Panc1 (cell line): ENCODE measurements at places on chromosomes 11 and 22. TPM values are rescaled to one million over a fixed set of nuclear protein-coding genes. Genes with fewer than 3 reads are reported as not detected.

DNA sequence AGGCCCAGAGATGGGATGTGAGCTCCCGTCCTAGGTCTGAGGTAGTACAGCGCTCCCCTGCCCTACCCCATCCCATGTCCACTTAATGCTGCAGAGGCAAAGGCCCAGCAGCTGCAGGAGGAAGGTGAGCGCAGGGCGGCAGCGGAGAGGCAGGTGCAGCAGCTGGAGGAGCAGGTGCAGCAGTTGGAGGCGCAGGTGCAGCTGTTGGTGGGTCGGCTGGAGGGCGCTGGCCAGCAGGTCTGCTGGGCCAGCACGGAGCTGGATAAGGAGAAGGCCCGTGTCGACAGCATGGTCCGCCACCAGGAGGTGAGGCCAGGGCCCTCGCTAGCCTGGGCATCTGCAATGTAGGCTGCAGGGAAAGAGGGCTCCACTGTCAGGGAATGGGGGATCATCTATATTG is 15.2 kb downstream of the CCDC157 start:
- DNase-seq = no peak

- no peak for DNase-seq
These were observed 148.5 kb downstream of the NAV2 start for GRCh38 chr11:19861171-19861570.

FOSL1 gene
- 186 TPM for total RNA-seq

DNA sequence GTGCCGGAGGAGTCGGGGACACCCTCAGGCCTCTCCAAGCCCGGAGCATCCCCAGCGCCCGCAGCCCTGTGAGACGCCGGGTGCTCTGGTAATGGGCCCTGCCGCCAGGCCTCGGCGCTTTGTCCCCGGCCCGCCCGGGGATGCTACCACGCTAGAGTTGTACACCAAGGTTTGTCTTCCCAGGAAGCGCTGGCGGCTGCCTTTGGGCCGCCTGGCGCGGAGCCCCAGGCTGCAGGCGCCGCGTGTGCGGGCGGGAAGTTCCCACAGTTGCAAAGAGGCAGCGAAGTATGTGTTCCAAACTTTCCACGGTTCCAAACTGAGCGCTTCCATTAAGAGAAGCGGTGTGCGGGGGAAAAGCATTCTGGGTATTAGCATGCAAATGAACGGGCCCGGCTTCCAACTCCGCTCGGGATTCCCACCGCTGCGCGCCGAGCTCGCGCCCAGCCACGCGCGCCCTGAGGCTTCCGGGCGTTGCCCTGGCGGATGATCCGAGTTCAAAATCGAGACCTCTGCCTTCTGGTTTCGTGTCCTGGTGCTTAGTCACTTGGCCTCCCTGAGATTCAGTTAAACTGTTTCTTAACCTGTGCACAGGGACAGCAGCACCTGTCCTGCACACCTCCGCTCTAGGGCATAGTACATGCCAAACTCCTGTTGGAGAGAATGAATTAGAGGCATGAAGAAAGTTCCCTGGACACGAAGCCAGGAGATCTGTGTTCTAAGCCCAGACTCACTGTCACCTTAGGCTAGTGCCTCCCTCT is 1.3 kb upstream of the PATZ1 start:
- DNase-seq = no peak

DNA sequence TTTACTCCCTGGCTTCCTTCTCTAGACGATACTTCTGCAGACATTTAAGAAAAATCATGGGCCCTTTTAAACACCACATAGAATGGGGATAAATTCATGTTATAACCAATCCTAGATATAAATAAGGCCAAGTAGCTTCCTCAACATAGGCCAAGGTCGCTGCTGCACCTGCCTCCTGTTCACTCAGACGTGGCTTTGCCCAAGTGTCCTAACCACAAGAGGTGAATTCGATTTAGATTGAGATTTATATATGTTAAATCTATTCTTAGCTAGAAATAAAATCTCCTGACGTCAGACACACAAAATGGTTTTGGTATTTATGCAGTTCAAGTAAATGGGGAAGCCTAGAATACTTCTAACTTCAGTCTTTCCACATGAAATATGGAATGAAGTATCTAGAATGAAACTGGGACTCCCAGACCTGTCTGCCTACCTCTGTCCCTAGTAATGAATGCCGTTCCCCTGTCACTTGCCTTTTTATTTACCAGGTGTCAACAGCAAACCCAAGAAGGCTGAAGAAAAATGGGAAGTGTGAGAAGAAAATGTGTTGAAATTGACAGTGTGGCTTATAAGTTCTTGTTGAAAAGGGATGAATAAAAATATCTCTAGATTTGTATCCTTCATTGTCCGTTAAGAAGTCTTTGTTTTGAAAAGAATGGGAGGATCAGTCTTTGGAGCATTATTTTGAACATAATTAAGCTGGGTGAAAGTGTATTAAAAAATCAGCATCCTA is 131.8 kb downstream of the HIPK3 start:
- no peak for DNase-seq

DNA sequence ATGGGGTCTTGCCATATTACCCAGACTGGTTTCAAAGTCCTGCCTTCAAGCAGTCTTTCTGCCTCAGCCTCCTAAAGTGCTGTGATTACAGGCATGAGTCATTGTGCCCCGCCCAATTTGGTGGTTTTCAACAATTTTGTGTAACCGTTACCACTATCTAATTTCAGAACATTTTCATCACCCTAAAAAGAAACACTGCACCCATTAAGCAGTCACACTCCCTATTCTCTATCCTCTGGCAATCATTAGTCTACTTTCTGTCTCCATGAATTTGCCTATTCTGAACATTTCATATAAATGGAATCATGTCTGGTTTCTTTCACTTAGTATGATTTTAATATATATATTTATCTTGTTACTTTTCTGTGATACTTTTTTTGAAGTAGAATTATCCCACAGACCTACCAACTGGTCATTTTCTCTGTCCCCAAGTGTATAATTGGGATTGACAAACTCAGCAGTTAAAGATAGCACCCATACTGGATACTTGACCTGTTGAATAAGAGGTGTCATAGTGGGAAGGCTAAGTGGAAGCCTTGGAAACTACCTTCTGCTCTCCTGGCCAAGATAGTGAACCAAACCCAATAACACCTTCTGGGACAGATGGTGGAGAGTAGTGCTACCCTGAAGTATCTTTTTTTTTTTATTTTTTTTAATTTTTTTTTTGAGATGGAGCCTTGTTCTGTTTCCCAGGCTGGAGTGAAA is 64.8 kb downstream of the STIM1 start:
- no peak for DNase-seq

DNA sequence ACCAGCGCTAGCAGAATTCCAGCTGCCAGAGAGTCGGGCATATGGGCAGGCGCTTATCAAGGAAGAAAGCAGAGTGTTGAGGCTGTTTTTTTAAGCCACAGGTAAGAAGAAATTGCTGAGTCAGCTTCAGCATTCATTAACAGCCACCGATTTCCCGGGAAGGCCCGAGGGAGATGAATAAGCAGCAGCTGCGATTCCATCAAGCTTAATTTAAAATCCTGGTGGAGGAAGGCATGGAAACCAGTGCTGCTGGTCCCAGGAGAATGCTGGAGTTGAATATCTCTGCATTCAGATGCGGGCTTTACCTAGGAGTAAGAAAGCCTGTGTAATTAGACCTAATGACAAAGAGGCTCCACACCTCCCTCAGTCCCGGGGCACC is 168.8 kb downstream of the BRD1 start:
- DNase-seq = no peak

IRF7 gene
- 23.9 TPM for total RNA-seq

DNA sequence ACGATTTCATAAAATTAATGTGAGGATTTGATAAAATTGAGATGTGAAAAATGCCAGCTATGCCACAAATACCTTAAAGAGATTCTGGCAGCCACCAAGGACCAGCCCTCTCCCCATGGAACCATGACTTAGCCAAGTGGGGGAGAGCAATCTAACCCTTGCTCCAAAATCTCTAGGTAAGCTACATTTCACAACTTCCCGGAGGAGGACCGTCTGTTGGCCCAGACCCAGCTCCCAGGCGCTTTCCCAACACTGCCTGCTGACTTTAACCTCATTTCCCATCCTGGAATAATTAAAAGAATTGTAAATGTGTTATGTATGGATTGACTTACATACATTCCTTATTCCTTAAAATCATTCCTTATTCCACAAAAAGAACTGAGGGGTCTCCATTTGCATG is 47.5 kb upstream of the TENM4 start:
- no peak for DNase-seq

EHF gene
- total RNA-seq = 0.51 TPM

GRCh38 chr11:74731301-74732094 is at the start of gene CHRDL2:
TSS of gene CHRDL2 (minus strand) at chr11:74731426. CDS start at chr11:74730888, 538 bp downstream.
- DNase-seq = no peak
